ENCODE measurements at places on chromosomes 5 and 9.

- DNase-seq: peak; percentile 50
Measured at GRCh38 chr5:172454358-172455086, at the start of gene SH3PXD2B. SH3PXD2B (minus strand) TSS chr5:172454525; CDS start chr5:172454352, 173 bp downstream.

DNA sequence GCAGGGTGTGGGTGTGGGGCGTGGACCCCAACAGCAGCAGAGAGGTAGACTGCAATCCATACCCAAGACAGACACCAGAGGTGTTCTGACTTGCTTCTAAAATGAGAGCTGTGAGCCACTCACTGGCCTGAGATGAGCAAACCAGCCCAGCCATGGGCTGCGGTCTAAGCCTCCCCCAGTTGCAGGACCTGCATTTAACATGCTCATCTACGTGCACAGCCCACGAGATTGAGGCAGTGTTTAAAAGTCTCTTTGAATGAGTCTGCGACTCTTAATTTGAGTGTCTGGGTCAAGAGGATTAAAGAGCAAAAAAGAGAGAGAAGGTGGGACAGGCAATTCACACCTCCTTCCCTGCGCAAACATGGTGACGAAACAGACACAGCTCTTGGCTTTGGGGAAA, 5.9 kb downstream of the SURF4 start:
- DNase-seq: no peak

- DNase-seq: no peak
Measured at GRCh38 chr9:93652604-93653592, 76.5 kb downstream of the PHF2 start.

- no peak for DNase-seq
Measured at GRCh38 chr9:82466616-82467260, 478.2 kb downstream of the SPATA31D1 start.
